ENCODE measurements at places on chromosomes 2 and 18. TPM values are rescaled to one million over a fixed set of nuclear protein-coding genes. Genes with fewer than 3 reads are reported as not detected.

- DNase-seq = no peak
- H3K27ac ChIP-seq = no peak overlapping the region
- peaks cover 84% of the 10 kb centered on the region for H3K4me1 ChIP-seq
- H3K27me3 ChIP-seq = peaks cover 17% of the 10 kb centered on the region
- peak overlapping the region; percentile 27 for H3K4me3 ChIP-seq
Observed at GRCh38 chr2:102112271-102112670, 30.3 kb upstream of the IL1R1 start.

DNA sequence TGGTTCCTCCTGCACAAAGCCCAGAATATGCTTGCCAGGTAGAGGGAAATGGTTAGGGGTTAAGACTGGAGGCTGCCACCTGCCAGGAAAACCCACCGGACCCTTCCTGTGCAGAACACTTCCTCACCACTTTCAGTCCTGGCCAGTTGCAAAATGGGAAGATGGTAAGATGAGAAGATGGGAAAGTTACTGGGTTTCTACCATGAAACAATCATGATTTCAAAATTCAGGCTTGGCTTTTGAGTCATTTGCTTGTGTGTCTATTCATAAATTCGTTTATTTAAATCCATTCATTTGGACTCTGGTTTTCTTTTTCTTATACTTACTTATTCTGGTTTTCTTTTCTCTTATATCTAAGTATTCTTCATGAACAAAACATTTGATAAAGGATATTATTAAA lies 7.2 kb downstream of the BMP10 start:
- DNase-seq = no peak
- no peaks in the 10 kb centered on the region for H3K4me1 ChIP-seq
- no peak overlapping the region for H3K27ac ChIP-seq
- no peaks in the 10 kb centered on the region for H3K36me3 ChIP-seq
- H3K27me3 ChIP-seq = no peaks in the 10 kb centered on the region
- H3K4me3 ChIP-seq = no peak overlapping the region

GRCh38 chr2:11750422-11750821 lies 4.0 kb downstream of the LPIN1 start:
- H3K27me3 ChIP-seq = no peaks in the 10 kb centered on the region
- H3K4me3 ChIP-seq = peak overlapping the region; percentile 90
- peaks cover 92% of the 10 kb centered on the region for H3K4me1 ChIP-seq
- DNase-seq = peak; percentile 57

- no peaks in the 10 kb centered on the region for H3K36me3 ChIP-seq
- H3K4me3 ChIP-seq = no peak overlapping the region
- no peak overlapping the region for H3K27ac ChIP-seq
- DNase-seq = no peak
- H3K4me1 ChIP-seq = peaks cover 11% of the 10 kb centered on the region
Observed at GRCh38 chr18:6058941-6059340, 163.6 kb upstream of the TMEM200C start.

DNA sequence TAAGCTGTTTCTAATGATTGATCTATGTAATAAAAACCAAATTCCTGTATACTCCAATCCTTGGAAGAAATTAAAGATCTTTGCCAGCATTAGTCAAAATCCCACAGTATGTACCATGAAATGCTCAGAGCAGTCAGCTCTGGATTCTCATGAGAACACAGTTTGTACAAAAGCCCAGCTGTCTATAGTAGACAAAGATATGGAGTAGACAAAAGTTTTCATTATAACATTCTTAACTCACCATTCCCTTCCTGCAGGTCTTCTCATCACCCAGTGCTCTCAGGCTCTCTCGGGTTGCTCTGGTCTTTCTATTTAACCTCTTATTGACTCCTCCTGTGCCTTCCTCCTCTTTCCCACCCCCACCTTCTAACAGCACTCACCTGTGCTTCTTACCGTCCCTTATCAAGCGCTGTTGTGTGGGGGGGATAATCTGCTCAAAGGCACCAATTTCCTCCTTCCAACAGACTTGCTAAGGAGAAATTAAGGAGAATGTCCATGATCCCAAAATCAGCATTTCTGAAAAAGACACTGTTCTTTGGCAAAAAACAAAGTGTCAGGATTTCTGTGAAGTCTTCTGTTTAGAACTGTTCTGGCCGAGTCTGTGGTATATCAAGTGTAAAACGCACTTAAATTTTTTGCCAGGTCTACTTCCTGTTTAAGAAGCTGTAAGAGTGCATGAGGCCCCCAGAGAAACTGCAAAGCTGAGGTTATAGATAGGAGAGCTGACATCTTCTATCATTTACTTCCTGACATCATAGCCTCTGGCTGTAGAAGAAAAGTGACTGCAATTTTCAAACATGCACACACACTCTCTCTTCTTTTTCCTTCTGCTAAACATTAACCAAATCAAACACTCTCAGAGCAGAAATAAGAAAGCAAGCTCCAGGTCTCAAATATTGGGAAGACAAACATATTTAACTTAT lies 144.1 kb downstream of the EVA1A start:
- H3K27ac ChIP-seq = peak overlapping the region; percentile 80
- H3K36me3 ChIP-seq = peaks cover 1% of the 10 kb centered on the region
- H3K4me1 ChIP-seq = peaks cover 17% of the 10 kb centered on the region
- H3K27me3 ChIP-seq = no peaks in the 10 kb centered on the region
- DNase-seq = no peak

- DNase-seq = no peak
- peaks cover 16% of the 10 kb centered on the region for H3K36me3 ChIP-seq
- no peaks in the 10 kb centered on the region for H3K27me3 ChIP-seq
- peak overlapping the region; percentile 93 for H3K4me3 ChIP-seq
Observed at GRCh38 chr18:3596324-3596636, 146.3 kb downstream of the TGIF1 start.

STAT4 gene
- total RNA-seq = 104 TPM

KIF5C gene
- 23.9 TPM for total RNA-seq

IL1F10 gene
- total RNA-seq = not detected

Data from activated T-cell treated with anti-CD3 and anti-CD28 coated beads, Interleukin-2, amount 50 U/mL, for 72 hours (primary cell).